ENCODE measurements at places on chromosomes 5 and 9.

DNA sequence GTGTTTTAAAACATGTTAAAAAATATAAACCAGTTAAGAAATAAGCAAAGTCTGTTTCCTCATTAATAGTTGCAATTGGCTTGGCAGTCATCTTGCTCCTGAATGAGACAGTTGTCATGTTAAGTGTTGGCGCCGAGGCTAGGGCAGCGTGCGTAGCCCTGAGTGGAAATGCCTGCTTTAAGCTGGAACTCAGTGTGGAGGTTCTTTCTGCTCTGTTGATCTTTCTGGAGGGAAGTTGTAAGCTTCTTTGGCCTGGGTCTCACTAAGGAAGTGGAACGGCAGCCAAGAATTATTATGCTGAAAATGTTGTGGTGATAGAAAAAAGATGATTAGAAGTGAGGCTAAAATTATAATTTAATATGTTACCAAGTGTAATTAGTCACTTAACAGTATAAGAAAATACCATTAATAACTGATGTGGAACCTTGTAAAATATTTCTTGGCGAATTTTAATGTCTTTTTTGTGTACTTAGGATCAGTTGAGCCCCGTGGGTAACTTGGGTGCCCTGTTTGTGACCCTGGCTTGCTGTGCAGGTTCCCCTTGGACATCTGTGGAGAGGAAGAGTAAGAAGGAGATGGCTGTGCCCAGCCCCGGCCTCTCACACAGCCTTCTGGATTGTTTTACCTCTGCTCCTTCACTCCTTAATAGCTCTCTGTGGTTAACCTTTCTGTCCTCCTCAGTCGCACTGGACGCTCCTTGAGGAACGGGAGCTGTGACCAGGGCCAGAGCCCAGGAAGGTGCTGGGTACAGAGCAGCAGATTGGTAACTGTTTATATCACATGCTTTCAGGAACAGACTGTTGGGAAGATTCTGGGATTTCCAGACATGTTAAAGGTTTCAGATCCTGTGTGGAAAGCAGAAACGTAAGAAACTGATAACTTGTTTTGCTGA is 31.0 kb downstream of the PCBD2 start:
- no peak for DNase-seq

DNA sequence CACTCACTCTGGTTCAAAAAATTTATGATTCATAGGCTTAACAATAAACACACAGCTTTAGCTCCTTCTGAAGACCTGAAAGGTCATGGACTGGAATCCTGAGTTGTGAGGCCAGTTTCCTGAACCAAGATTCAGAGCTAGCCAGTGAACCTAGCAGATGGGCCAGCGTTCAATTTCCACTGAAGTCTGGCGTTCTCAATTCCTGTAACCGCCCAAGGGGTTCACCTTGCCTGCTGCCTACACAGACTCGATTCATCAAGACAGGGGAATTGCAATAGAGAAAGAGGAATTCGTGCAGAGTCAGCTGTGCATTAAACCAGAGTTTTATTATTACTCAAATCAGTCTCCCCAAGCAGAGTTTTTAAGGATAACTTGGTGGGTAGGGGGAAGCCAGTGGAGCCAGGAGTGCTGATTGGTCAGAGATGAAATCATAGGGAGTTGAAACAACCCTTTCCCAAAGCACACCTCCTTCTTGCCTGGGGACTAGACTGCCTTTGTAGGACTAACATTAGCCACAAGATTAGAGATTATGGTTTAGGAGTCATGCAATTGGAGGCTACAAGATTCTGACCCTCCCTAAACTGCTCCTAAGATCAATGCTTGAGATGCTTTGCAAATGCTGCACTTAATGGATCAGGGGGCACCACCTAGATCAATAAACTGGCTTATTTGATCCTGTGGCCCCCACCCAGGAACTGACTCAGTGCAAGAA is 117.5 kb upstream of the SHB start:
- peak; percentile 88 for DNase-seq

DNA sequence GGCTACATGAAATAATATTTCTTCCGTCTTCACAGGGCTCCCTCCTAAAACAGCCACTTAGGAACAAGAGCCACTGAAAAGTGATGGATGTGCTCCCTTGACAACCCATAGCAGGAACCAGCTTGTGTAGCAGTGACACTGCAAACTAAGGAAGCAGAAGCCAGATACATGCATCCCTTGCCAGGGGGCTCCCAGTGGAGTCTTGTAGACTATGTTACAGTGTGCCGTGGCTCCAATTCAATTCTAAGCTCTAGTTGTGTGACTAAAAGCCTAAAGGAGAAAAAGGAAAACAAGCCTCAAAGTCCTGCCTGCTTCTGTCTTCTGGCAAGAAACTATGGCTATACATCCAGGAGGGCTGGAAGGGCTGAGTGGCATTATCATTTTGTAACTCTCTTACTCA is 12.2 kb upstream of the TAF1L start:
- DNase-seq = no peak

GRCh38 chr5:14108170-14108996 is 34.8 kb upstream of the TRIO start:
- peak; percentile 90 for DNase-seq

- DNase-seq = no peak
These were observed 153.5 kb downstream of the SLC28A3 start for GRCh38 chr9:84187090-84187489.
